ELF-1 (cell line): ENCODE measurements at places on chromosomes 4 and X.
A peak's percentile ranks its signal among the peaks of the same experiment; 100 is the strongest.

DNA sequence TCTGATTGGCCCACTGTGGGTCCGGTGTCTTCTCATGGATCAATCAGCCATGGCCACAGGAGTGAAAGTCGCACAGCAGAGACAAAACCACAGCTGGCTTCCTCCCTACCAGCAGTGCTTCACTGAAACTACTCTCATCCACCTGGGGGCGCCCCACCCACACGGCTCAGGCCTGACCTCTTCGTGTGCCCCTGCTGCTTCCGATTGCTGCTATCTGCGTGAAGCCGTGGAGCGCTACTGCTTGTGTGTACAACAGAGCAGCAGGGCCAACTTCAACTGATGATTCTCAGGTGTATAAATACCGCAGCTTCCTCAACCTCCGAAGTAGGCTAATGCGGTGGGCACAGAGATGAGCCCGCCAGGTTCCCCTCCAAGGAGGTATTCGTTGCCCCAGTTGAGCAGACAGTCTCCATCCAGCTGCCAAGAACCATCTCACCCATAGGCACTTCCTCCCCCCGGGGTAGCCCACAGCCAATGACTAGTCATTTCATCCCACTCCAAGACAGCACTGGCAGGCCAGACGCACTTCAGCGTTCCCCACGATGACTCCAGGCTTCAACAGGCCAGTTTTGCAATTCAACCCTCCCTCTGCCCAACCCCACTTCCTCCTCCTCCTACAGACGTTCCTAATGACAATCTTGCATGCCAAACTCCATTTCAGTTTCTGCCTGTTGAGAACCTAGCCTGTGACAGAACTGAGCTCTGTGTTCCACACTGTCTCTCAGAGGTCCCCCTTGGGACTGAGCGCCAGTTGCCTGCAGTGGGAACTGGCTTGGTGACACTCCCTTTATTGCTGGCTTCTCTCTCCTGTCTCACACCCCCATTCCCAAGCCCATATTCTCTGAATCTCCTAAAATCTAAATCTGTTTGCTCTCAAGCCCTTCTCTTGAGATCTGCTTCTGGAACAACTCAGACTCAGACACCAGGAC is 41.3 kb upstream of the ATP6AP2 start:
- peak; percentile 81 for DNase-seq

DNA sequence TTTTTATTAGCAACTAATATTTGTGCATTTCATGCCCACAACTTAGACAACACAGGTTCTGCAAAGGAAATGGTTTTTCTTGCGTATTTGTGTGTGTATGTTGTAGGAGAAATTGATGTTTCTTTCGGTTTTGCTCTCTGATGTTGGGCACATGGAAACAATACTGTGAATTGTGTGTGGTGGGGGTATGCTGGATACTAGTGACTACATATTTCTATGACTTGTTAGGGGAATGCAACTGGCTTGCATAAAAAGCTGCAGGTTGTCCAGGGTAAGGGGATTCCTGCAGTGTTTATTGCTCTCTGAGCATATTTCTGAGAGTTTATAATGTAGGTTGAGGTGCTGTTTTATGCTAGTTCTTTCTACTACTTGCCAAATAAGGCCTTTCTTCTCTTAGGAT is 11.6 kb downstream of the DLG3 start:
- no peak for DNase-seq

DNA sequence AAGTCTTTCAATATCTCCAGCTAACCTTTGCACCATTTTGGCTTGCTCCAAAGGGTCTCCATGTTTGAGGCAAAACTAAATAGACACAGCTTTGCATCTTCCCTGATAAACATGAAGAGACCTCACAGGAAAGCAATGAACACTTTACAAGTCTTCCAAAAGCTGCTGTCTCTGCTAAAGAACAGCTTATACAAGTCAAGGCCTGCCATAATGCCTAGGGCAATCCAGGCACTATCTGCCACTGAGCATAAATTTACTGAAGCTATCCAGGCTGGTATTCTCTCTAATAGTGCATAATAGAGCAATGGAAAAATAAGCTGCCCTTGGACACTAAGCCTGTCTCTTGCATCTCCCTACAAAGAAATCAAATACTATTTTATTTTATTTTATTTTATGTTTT is 60.1 kb upstream of the S100G start:
- no peak for DNase-seq

DNA sequence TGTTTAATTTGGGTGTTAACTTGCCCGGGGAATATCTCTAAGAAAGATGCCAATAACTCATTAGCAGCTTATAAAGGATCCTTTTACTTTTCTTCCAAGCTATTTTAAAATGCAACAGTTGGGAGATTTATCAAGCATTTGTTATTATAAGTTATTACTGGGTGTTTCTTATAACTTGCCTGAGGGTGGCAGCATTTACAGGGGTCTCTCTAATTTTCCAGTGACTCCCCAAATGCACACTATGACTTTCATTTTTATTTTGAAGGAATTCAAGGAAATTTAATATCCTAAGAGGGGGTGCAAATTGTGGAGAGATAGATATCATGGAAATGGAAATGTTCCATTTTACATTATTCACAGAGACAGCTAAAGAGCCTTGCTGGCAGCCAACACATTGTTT is 138.0 kb downstream of the PDGFRA start:
- no peak for DNase-seq

DNA sequence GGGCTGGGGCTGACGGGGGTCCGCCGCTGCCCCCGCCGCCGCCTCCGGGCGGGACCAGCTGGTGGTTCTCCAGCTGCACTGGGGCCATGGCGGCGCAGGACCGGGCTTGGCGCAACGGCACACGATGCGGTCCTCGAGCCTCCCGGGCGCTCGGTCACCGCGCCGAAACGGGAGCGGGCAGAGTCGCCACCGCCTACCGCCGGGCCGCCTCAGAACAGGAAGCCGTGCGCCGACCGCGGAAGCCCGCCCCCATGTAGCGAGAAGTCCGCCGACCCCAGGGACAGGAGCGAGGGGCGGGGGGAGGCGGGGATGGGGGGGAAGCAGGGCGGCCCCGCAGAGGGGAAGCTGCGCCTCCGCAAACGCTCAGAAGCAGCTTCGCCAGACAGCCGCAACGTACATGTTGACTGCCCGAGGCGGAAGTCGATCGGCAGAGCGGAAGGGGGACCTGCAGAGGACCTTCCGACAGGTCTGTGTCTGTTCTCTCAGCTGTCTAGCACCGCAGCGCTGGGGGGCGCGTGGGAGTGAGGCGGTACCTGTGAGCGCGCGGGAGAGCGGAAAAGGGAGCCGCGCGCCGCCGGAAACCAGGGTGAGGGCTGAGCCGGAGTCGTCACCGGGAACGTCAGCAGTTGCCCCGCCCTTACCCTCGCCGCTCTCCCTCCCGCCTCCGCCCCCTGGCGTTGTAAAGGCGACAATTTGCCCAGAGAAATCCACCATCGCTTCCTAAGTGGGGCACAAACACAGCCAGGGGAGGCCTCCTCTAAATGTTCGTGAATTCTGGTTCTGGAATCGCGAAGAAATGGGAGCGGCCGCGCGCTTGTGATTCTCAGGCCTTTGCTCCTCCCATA is at the start of gene MED14:
Gene MED14, minus strand, starts transcription at position 218 of the 845 bp plus-strand sequence. Its CDS starts 130 bp downstream, at position 88.
- DNase-seq = peak; percentile 98

DNA sequence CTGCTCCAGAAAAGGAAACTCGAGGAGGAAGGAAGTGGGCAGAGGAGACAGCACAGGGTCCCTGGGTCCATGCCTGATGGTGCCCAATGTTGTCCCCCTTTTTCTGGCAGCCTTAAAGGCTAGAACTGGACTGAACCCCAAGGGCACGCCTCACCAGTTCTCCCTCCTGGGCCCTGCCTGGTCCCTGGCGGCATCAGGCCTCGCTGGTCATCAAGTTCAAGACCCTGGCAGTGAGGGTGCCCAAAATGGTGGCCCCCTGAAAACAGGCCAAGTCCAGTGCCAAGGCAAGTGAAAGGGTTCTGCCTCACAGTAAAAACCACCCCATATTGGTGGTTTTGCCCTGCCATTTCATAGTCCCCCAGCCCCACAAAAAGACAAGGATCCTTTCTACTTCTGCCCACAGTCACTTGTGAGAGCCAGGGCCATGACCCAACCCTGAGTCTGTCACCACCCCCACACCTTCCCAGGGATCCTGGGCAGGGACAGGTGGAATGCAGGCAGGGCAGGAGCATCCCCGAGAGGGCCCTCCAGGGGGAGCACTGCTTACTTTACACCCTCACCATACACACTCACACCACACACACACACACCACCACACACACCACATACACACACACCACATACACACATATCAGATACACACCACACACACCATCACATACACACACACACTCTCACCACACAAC is 107.6 kb downstream of the DCTD start:
- peak; percentile 42 for DNase-seq

DNA sequence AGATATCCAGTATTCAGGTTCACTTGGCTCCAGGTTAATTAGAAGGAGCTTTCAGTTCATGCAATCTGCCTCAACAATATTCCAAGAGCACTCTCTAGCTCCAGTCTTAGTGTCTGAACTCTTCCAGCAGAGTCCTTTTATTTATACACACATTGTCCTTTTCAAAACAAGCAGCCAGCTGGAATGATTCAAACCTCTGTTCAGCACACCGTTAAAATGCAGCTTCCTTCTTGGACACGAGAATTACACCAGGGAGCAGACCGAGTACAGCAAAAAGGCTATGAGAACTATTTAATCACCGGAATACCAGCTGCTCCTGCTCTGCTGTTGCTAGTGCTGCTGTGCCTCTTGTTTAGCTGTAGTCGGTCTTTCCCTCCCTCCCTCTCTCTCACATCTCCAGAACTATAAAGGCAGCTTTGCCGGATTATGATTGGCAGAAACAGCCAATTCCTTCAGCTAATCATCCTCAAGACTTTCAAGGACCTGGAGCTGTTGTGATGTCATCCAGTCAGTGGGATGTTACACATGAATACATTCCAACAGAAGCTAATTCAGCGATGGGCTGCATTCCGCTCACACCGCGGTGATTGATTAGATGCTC is at the start of gene NDST4:
Gene NDST4, minus strand, starts transcription at position 115 of the 601 bp plus-strand sequence. CDS start 36,584 bp downstream, outside the sequence.
- DNase-seq = peak; percentile 15

DNA sequence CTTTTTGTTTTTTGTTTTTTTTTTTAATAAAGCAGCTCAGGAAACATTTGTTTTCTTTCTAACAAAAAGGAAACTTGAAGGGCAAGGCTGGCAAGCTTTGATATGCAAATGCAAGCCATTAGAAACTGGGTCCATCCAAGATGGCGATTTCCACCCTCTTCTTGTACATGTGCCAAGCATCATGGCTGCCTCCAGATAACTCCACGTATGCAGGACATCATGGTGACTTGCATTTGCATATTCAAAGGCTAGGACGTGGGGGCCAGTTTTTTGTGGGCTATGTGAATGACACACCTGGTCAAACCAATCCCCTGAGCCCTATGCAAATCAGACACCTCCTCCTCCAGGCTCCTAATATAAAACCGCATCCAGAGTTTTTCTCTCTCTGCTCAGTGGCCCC is 692.6 kb downstream of the FAM133A start:
- DNase-seq = no peak

- DNase-seq = no peak
Observed at GRCh38 chr4:176150356-176150682, 45.1 kb downstream of the SPATA4 start.

GRCh38 chrX:370963-371745 is 15.6 kb downstream of the PPP2R3B start:
- DNase-seq = peak; percentile 27

GRCh38 chr4:113769744-113770143 is 8.2 kb upstream of the CAMK2D start:
- DNase-seq = no peak
